NCI-H1417 treated with DMSO at 0.1 percent for 48 hours (cell line): ENCODE measurements at places on chromosomes 2 and 18.

GRCh38 chr2:143696651-143697050 lies 567.4 kb downstream of the ARHGAP15 start:
- no peak for DNase-seq

DNA sequence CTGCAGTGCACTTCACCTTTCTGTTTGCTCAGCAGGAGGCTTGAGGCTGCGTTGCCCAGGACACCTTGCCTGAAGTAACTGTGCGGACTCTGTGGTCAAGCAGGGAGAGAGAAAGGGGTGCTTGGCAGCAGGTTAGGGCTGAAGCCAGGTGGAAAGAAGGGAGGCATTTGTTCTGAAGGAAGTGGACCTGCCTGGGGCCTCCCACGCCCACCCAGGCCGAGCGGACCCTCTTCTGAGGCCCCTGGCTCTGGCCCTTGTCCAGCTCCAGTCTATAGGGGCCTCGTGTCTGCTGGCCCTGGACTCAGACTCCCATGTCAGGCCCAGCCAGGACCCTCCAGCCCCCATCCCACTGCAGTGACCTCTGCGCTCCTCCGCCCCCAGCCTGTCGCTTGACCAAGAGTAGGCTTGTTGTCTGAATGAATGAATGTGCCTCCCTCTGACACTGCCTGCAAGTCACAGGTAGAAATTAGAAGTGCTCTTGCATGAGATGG lies 2.5 kb downstream of the SNED1 start:
- DNase-seq: no peak

DNA sequence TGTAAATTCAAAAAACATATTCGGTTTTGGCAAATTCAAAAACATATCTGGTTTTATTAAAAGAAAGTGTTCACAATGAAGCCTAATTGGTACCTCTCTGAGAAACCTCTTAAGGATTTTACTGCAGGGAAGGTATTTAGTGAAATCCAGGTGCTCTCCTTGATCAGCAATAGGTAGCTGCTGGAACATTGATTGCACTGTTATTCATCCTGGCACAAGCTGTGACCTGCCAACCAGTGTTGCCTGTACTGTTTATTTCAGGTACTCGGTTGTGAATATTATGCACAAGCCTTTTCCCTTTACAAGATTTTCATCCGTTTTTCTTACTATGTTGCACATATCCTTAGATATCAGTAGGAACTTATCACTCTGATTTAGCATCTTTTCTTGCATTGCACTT lies 155.8 kb upstream of the ZEB2 start:
- no peak for DNase-seq

DNA sequence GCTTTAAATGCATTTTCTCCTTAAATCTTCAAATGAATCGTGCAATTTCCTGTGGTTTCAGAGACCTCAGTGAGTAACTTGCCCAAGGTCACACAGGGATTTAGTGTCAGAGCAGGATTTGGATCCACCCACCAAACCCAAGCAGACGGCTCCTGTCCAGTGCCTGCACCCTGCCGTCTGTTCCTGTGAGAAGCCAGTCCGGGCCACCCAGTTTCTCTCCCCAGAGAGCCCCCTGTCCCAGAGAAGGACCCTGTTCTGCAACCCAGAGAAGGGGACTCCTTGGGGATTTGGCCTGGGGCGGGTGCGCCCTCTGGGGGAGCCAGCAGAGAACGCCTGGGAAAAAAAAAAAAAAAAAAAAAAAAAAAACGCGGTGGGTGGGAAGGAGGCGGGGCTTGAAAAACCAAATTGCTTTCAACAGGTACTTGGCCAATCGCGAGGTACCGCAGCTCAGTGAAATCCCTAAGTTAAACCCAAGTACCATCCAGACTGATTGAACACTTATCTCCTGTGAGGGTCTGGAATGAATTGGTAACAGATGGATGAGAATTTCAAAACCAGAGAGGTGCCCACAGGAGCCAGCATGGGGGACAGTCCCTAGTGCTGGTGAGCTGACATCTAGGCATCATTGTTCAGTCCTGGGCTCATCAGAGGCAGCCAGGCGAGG lies 30.9 kb upstream of the REEP1 start:
- no peak for DNase-seq

DNA sequence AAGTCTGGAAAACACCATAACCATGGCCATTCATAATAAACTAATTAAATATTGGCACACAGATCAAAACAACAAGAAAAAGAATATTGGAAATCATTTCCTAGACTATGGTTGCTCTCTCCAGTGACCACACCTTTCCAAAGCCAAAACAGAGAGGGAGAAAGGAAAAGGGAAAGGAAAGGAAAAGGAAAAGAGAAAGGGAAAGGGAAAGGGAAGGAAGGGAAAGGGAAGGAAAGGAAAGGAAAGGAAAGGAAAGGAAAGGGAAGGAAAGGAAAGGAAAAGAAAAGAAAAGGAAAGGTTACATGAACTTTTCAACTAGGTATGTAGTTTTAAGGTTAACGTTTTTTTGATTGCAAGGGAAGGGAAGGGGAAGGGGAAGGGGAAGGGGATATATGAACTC lies 360.5 kb upstream of the SLC39A10 start:
- DNase-seq: no peak

DNA sequence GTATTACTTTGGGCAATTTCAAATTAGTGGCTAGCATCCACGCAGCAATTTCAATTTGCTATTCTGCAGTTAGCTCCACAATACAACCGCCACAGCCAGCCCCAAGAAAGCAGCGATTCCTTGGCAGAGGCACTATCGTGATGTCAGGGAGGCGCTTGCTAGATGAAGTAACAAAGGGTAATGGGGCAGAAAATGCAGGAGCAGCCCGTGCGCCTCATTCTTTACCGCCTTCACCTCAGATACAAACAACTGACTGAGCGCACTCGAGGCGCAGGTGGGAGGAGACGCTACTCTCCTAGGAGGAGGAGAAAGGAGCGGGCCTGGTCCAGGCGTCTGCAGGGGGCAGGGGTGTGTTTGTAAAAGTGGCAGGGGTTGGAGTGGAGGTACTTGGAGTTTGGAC lies 76.9 kb upstream of the ASB18 start:
- DNase-seq: no peak

DNA sequence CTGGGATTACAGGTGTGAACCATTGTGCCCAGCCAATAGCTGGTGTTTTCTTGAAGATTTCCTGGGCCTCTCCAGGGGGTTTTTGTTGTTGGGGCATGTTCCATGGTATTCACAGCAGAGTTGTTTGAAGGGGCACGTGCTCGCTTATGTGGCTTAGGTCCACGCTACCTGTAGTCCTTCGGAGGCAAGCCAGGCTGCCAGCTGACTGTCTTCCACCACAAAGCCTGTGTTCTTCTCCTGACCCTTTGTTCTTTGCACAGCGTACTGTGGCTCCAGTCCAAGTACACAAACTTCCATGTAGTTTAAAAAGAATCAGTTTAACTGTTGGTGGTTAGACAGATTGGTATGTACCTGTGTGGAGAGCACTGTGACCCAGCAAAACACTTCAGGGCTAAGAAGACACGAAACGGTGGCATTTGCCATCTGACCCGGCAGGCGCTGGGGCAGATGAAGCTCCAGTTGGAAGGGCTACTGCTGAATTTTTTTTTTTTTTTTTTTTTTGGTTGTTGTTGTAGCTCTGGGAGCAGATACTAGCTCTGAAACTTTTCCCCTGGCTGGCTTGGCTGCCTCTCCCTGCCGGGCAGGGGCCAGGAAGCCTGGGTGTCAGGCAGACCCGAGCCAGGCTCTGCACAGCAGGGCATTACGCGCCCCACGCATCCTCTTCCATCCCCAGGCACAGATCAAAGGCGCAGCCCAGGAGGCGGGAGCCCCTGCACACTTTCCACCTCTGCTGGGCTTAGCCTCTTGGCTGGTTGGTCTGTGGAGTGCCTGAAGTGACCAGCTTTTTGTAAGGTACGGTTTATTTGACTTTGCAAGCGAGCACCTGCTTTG lies 5.7 kb downstream of the GREB1 start:
- DNase-seq: peak; percentile 64

DNA sequence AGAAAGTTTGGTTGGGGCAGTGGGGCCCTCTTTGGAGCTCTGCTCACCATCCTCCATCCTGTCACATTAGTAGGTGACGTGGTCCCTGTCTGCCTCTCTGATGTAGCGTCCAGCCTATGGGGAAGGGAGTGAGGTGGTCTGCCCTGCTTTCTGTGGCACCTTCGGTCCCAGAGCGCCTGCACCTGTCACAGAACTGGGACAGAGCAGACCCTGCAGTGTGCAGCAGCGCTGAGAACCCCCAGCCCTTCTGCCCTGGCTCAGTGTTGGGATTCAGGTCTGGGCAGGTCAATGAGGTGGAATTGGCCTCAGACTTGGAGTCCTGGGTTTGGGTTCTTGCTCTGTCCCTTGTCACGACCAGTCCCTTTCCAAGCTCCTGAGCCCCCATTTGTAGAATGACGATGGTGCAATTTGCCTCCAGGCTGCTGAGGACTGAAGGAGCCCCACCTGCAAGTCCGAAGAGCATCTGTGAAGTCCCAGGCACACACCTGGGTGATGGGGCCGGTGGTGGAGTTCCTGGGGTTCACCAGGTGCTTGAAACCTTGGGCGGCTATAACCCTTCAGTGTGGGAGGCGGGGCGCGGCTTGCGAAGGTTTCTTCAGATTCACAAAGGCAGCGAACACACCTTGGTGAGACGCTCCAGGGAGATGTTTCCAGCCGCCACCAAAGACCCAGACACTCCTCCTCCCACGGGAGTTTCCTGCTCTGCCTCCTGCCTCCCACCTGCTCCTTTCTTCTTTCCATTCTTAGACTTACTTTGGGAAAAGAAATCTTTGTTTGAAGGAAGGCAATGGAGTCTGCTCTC lies 265.4 kb upstream of the HDAC4 start:
- DNase-seq: no peak

GRCh38 chr2:81747481-81748070 lies 1443.0 kb upstream of the LRRTM1 start:
- DNase-seq: no peak

DNA sequence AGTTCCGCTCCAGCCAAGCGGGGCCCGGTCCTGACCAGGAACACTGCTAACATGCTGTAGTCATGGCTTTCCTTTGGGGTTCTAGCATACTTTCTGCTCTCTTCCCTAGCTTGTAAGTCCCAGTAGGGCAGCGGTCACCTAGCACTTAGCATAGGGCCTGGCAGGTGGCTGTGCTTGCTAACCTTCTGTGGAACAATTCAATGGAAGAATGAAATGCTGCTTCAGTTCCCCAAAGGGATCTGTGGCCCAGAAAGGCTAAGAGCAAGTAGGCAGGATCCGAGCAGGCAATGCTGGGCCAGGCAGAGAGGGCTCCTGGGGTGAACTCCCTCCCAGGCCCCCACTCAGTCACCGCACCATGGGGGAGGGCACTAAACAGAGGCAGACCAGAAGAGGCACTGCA lies 266.8 kb downstream of the CELF4 start:
- DNase-seq: no peak

- DNase-seq: no peak
Observed at GRCh38 chr2:48514348-48515003, 15.5 kb upstream of the STON1 start.

DNA sequence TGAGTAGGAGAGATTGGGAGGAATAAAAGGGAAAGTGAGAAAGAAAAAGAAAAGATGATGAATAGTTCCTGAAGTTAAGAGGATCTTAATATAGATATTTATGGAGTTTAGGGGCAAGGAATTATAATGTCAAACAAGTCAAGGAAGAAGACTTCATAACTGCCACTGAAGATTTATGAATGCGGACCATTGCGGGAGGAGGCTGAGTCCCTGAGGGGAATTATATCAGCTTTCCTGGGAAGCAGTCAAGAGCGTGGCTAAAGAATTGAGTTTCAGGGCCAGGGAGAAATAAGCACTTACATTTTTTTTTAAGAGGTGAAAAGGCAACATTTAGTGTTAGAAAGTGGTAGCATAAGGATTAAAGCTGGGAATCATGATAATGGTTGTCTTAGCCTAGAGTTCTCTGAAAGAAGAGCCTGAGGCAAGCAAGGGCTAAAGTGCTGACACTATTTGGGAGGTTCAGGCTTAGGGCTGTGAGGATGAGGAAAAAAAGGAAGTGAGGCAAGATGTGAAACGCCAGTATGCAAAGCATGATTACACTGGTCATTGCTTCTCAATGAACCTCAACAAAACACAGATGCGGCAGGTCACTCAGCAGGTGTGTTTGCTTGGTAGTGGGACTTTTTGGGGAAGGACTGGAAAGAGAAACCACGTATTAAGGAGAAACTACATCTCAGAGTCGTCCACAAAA lies 217.1 kb downstream of the SLC4A3 start:
- no peak for DNase-seq
